ENCODE measurements at places on chromosomes 7 and 10.
A peak's percentile ranks its signal among the peaks of the same experiment; 100 is the strongest.

GRCh38 chr10:80159166-80159873 lies 26.8 kb downstream of the PLAC9 start:
- DNase-seq: no peak

DNA sequence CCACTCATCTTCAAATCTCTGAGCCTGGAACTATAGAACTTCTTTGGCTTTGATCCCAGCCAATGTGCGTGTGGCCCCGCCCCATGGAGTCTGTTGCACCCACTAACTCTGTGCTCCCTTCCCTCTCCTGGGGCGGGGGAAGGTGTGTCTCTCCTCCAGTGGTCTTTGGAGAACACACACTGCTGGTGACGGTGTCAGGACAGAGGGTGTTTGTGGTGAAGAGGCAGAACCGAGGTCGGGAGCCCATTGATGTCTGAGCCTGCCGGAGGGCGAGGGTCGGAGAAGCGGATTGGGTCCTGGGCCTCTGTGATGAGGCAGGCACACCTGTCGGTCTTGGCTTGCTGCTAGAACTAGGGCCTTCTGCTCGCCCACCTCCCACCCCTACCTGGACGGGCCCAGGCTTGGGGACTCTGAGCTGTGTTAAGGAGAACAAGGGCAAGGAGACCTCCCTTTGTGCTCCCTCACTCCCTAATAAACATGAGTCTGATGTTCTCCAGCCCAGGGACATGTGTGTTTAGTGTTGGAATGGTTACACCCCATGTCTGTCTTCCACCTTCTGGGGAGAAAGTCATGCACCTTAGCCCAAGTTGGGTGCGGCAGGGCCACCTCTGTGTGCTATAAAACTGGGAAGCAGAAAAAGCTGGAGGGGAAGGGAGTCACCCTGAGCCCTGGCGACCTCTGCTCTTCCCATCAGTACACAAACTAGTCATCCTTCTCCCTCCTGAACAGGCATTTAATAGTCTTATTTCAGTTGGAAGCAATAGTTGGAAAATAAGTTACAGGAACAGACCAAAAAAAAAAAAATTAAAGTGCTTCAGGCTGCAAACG lies 4.6 kb downstream of the TRAPPC14 start:
- DNase-seq: no peak

- no peak for DNase-seq
These were observed 485.3 kb upstream of the ADARB2 start for GRCh38 chr10:2222631-2223030.

GRCh38 chr10:121864653-121865052 lies 63.2 kb downstream of the ATE1 start:
- no peak for DNase-seq

GRCh38 chr7:107208024-107208521 lies 39.3 kb downstream of the HBP1 start:
- DNase-seq: no peak

DNA sequence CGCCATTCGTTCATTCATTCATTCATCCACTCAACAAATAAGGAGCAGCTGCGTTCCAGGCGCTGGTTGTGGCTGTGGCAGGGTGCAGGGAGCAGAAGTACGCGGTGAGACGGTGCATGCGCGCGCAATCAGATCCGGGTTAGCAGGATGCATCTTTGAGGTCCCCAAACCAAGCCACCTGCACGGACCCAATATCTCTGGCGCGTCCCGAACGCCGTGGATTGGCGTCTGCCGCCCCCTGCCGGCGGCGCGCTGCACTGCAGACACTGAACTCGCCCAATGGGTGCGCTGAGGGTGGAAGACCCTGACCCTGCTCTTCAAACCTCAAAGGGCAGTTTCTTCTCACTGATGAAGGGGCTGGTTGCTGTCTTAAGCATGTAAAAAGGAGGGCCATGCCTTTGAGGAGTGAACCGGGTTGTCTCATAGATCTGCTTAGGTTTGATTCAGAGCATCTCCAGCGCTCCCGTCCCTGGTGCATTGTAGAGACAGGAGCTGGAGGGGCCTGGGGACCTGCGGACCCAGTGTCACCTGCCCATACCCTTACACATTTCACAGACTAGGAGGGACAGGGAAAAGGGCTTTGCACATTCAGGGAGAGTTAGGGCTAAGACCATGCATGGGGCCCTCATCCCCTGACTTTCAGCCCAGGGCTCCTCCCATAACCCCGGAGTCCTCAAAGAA lies 102.5 kb downstream of the RAMP3 start:
- DNase-seq: peak; percentile 75

- peak; percentile 43 for DNase-seq
These were observed 844 bp downstream of the NRF1 start for GRCh38 chr7:129612112-129613015.

GRCh38 chr7:101236292-101236835 lies 1.2 kb downstream of the CLDN15 start:
- no peak for DNase-seq

- peak; percentile 41 for DNase-seq
These were observed 18.6 kb upstream of the IFIT2 start for GRCh38 chr10:89283025-89283935.

DNA sequence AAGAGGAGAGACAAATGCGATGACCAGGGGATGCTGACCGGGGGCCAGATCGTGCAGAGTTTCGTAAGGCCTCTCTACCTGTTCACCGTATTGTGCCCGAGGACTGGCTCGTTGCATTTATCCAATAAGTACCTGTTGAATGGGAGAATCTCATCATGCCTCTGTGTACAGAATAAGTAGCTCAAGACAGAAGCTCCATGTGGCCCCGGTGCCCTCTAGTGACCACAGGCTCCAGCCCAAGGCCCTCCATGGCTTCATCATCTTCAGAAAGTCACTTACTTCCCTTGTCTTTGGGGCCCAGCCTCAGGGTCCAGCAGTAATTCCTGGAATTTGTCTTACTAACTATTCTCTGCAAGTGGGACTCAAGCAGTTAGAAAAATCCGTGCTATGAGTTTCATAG lies 151.0 kb downstream of the CHN2 start:
- peak; percentile 26 for DNase-seq

GRCh38 chr10:81866753-81867152 lies 8.2 kb upstream of the NRG3 start:
- DNase-seq: no peak

DNA sequence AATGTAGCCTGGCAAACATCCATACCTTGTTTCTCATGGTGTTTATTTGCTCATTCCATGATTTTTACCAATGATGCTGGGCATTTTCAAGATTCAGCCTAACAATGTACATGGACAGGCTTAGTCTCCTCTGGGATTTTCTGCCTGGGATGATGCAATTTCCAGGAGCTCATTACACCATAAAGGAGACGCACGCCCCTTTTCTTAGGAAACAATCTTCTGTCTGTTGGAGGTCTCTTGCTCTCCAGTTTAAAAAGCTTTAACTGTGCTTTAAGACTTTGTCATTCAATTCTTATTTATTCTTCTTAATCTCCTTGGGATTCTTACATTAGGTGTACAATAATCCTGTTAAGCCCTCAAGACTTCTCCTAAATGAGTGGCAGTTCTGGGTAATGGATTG lies 150.3 kb upstream of the NRP1 start:
- no peak for DNase-seq

- no peak for DNase-seq
These were observed 119.3 kb downstream of the CALN1 start for GRCh38 chr7:72292794-72293193.

DNA sequence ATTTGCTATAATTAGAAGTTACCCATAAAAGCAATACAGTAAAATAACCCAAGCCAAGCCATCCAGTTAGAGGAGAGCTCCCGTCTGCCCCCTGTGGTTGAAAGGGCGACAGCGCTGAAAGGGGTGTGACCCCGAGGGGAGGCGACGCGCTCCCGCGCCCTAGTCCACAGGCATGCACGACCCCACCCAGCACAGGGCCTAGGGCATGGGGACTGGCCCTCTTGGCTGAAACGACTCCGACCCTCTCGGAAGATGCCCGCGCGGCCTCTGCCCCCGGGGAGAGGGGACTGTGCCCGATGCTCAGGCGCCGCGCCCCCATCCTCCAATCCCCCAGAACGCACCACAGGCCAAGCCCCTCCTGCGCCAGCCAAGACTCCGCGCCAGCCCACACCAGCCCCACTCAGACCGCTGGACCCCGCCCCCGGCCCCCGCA lies 64.0 kb downstream of the CSGALNACT2 start:
- DNase-seq: peak; percentile 14

DNA sequence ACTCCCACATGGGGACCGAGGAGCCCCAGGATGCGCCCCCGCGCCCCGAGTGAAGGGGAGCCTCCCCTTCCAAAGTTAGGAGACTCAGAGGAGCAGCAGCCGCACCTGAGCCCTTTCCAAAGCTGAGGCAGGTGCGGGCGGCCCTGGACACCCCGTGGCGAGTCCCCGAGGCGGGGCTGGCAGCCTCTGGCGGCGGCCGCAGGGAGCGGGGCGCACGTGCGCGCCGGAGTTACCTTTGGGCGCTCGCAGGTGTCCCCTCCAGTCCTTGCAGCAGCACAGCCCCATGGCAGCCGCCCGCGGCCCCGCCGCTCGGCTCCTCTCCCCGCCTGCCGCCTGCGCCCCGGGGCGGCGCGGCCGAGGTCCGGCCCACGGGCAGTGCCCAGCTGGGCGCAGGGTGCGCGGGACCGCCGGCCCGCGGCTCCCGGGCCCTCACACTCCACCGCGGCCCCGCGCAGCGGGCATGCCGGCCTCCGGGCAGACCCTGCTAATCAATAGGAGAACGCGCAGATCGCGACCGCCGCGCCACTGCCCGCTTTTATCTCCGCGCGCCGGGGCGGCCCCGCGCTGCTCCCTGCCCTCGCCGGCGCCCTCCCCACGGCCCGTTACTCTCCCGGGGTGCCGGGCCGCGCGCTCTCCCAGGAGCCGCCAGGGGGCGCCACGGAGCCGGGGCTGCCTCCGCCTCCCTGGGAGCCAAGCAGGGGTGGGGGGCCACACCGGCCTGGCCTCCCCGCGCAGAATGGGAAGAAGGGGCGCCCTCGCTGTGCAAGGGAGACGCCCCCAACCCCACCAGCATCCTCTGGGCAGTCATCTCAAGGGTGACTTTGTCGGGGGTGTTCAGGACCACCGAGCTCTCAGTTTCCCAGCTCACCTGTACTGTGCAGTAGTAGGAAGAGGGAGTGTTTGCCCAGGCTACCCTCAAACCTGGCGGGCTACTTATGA lies 80.8 kb downstream of the ARHGAP22 start:
- DNase-seq: peak; percentile 34

DNA sequence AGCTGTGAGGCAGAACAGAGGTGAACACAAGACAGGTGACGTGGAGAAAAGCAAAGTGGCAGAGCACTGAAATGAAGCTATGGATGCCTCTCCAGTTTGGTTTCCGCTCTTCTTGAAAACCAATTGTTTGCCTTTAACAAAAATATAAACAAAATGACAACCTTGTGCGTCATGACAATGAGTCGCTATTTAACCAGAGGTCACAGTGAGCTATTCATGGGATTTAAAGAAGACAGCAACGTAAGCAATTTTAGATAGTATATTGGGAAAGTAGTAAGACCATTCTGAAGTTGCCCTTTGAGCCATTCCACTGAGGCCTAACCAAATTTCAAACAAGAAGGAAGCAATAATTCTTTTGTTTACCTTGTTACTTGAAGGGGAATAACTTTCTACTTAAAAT lies 15.2 kb upstream of the LRRTM3 start:
- no peak for DNase-seq

GRCh38 chr7:25926891-25927625 lies 224.9 kb upstream of the NFE2L3 start:
- DNase-seq: no peak

- no peak for DNase-seq
These were observed 175.7 kb downstream of the GFRA1 start for GRCh38 chr10:116097239-116097784.

- DNase-seq: no peak
These were observed 267.0 kb upstream of the TCERG1L start for GRCh38 chr10:131578472-131578970.

DNA sequence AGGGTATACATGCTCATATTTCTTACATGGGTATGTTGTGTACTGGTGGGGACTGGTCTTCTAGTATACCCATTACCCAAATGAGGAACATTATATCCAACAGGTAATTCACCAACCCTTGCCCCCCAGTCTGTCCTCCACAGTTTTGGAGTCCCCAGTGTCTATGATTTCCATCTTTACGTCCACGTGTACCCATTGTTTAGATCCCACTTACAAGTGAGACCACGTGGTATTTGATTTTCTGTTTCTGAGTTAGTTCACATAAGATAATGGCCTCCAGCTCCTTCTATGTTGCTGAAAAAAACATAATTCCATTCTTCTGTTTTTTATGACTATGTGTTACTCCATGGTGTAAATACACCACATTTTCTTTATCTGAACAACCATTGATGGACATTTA lies 49.3 kb upstream of the CYP2C9 start:
- DNase-seq: no peak

GRCh38 chr7:142352543-142352942 lies 94.7 kb upstream of the PRSS58 start:
- no peak for DNase-seq

- DNase-seq: no peak
These were observed 534 bp upstream of the ACBD5 start for GRCh38 chr10:27241010-27241651.

DNA sequence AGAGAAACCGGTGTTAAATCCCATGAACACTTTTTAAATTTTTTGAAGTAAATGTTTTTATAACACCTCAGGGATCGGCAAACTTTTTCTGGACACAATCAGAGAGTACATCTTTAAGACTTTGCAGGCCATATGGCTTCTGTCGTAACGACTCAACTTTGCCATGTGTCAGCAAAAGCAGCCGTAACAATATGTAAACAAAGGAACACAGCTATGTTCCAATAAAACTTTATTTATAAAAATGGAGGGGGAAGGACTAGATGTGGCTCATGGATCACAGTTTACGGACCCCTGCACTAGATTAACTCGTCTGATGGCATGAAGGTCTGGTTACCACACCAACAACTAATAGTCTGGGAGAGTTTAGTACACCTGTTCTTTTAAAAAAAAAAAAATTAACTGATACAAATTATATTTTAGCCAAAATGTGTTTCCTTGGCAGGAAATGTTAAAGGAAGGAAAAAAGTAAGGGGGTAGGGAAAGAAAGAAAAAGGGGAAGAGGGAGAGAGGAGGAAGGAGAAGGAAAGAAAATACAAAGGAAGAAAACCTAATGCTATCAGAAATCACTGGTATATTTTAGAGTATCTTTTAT lies 50.2 kb downstream of the ABI1 start:
- DNase-seq: no peak

GRCh38 chr7:143047326-143047725 lies 4.8 kb upstream of the OR6V1 start:
- no peak for DNase-seq

DNA sequence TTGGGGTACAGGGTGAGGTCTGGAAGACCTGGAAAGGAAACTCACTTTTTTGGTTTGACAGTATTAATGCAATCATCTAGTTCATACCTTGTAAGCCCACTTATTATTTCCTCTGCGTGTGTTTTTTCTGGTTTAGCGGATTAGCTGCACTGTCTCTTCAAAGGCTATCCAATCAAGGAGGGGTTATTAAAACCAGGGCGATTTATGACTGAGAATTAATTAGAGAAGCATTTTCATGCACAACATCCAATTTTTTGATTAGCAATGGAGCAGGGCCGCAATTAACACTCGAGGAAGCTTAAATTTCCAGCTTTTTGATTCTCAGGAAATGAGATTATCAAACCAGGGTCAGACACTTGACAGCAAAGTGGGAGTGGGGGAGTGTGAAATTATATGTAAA lies 248.9 kb downstream of the EXOC4 start:
- DNase-seq: no peak
